Camera-type eye (tissue), 1 donor: ENCODE measurements at places on chromosomes 13 and 19. TPM values are rescaled to one million over a fixed set of nuclear protein-coding genes. Genes with fewer than 3 reads are reported as not detected.

Gene RASIP1
- 11.4 TPM for total RNA-seq

Gene MISP3
- total RNA-seq = 0.71 TPM

Gene KLK3
- total RNA-seq = not detected

Gene PSPN
- 2.4 TPM for total RNA-seq
